ENCODE measurements at places on chromosomes 6 and 20.

- no peak for DNase-seq
These were observed 149.1 kb downstream of the ZNF217 start for GRCh38 chr20:53444401-53445149.

GRCh38 chr20:43458422-43458924 is 777 bp downstream of the SRSF6 start:
- no peak for DNase-seq

GRCh38 chr6:41247882-41248705 is 19.9 kb downstream of the TREML4 start:
- DNase-seq = no peak

DNA sequence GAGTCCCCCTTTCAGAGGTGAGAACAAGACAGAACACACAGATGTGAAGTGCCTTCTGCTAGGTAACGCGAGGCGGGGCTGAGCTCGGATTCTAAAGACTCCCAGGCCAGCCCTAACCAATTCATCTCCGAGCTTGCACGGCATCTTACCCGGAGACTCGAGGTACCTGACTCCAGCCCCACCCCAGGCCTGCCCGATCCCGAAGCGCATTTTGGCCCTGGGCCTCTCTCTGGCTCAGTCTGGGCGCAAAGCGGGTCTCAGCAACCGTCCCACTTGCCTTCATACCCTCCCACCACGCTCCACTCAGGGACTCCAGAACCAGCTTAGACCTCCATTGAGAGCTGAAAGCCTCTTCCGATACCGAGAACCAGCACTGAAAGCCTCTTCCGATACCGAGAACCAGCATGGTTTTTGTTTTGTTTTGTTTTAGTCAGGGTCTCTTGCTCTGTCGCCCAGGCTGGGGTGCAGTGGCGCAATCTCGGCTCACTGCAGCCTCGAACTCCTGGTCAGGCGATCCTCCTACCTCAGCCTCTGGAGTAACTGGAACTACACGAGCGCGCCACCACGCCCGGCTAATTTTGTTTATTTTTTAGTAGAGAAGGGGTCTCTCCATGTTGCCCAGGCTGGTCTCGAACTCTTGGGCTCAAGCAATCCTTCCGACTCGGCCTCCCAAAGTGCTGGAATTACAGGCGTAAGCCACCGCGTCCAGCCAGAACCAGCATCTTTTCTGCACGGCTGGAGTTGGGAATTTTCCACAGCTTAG is 557 bp upstream of the DYNLRB1 start:
- DNase-seq = no peak

DNA sequence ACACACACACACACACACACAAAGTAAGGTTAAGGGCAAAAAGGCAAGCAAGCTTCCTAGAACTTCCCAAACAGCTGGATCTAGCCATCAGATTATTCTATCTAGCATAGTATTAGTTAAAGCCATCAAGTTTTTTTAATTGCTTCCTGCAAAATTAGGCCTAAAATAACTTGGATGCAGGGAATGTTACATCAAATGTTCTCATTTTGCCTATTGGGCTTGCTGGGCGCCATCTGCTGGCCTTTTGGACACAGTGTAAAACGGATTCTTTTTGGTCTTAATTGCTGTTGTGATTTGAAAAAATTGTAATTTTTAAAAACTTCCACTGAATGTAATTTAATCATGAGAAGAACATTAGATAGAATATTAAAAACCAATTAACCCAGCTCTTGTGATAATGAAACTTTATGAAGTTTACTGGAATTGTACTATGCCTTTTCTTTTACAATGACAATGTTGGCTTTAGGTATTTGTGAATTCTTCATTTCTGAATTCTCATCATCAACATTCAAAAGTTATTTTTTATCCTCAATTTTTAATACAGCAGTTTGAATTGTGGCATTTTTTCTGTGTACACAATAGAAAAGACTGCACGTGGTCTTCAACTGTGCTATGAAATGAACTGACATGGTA is 6.8 kb downstream of the MKKS start:
- DNase-seq = no peak

GRCh38 chr6:52233975-52234823 is 10.1 kb downstream of the IL17F start:
- peak; percentile 57 for DNase-seq

DNA sequence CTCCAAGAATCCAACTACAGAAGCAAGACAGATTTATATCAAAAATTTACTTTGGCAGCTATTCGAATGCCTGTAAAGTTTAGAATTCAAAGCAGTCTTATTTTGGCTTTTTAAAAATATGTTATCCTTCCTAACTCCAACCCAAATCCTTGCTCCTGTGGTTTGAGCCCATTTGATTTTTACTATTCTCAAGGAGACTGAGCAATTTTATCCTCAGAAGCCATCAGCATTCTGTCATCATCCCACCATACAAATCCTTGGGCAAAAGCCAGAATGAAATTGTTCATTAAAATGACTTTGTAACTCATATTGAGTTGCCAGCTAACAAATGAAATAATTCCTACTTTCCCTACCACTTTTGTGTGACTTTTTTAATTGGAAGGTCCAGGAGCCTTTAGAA is 392.8 kb downstream of the ADGRB3 start:
- DNase-seq = no peak

DNA sequence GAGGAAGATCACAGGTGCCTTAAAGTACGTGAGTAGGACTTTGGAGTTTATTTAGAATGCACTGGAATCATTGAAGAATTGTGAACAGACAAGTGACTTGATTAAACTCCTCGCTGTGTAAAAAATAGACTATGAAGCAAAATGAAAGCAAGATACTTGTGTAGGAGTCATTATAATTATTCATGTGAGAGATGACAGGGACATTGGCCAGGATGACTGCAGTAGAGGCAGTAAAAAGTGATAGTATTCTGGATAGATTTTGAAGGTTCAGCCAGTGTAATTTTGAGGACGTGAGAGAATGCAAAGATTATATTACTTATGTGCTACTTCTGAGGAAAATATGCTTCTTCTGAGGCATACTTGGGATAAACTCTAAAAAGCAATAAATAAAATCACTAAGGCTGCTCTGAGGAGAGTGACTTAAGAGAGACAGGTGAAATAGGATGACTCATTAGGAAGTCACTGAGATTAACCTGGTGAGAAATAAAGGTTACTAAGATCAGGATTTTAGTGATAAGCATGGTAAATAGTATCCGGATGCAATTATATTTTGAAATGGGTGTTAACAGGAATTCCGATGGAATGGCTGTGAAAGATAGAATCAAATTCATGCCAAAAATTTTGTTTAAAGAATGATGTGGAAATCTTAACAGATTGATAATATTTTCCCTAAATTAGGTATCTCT is 202.0 kb downstream of the CENPW start:
- DNase-seq = no peak

- no peak for DNase-seq
These were observed 532.1 kb upstream of the JAG1 start for GRCh38 chr20:11205769-11206362.

- no peak for DNase-seq
These were observed 94.8 kb upstream of the AFDN start for GRCh38 chr6:167731731-167732422.

- no peak for DNase-seq
These were observed 118.2 kb downstream of the PTCHD4 start for GRCh38 chr6:47992809-47993208.

- DNase-seq = no peak
These were observed 107.9 kb downstream of the BANF2 start for GRCh38 chr20:17807651-17808050.

DNA sequence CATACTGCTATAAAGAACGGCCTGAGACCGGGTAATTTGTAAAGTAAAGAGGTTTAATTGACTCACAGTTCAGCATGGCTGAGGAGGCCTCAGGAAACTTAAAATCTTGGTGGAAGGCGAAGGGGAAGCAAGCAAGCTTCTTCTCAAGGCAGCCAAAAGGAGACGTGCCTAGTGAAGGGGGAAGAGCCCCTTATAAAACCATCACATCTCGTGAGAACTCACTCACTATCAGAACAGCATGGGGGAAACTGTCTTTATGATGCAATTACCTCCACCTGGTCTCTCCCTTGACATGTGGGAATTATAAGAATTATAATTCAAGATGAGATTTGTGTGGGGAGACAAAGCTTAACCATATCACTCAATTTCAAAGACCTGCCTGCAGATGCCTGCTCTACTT is 447.0 kb downstream of the EYS start:
- DNase-seq = no peak

GRCh38 chr20:40636486-40636885 is 52.5 kb downstream of the MAFB start:
- no peak for DNase-seq

GRCh38 chr6:166488076-166488685 is 98.3 kb downstream of the RAMACL start:
- DNase-seq = peak; percentile 20

- no peak for DNase-seq
These were observed 323.3 kb downstream of the BMP2 start for GRCh38 chr20:7090811-7091210.

DNA sequence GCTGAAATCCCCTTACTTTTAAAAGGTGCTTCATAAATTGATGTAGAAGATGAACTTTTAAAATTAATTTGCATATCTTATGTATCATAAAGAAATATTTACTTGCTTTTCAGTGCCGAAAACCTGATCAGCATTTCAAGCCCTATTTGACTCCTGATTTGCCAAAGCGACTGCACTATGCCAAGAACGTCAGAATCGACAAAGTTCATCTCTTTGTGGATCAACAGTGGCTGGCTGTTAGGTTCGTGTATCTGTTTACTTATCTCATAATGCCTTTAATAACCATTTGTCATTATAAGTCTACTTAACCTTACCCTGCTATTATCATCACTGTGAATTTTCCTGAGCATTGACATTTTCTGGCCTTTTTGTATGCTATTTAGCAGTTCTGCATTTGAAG is 7.8 kb downstream of the OR2A4 start:
- DNase-seq = no peak

DNA sequence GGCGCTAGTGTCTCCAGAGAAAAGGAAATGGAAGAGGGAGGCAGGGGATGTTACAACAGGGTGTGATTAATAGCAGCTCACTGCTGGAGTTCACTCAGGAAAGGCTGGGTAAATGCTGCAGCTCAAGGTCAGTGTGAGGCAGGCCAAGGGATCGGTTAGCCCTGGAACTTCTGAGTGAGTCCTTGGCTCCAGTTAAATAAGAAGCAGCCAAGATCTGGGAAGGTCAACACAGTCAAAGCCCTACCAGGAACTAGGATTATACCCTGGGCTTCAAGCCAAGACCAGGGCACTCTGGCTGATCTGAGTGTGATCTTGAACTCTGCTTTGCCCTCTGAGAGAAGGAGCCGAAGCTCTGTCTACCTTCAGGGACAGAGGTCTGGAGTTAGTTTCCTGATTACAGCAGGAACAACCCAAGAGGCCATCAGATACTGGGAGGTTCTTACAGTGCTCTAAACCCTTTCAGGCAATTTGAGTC is 44.3 kb downstream of the TPD52L1 start:
- DNase-seq = peak; percentile 60

DNA sequence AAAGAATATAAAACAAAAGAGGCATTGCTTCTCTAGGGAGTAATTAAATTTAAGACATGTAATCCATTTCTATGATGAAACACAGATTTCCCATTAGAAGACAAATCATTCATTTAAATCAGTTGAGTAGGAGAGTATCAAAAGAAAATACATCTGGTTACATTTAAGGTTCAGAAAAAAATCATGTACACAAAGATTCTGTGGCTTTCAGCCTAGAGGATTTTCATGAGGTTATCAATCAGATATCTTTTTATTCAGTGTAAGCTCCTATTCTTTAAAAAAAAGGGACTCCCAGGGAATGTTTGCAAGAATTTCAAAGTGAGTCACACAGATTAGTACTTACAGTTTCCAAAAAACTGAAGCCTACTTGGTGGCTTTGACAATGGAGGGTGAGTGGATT is 24.9 kb downstream of the COL21A1 start:
- peak; percentile 48 for DNase-seq

- DNase-seq = no peak
These were observed 8.5 kb downstream of the ACSS1 start for GRCh38 chr20:25049261-25050060.

- no peak for DNase-seq
These were observed 31.6 kb upstream of the HLA-G start for GRCh38 chr6:29796026-29796425.

- no peak for DNase-seq
These were observed 56.5 kb upstream of the PKIB start for GRCh38 chr6:122553697-122554096.

DNA sequence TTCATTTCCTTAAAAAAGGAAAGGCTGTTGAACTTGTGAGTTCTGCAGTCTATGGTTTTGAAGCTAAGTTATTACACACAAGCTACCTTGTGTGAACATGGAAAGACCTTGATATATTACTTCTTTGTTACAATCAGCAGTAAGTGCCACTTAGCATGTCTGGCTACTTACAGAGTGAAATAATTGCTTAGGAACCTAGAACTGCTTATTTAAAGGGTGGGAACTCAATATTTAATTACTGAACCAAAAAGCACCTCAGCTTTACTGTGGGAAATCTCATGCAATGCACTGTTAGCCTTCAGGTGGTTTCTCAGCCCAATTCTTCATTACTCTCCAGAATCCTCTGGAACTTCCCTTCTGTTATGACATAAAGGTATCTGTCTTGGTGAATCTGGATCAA is 17.9 kb downstream of the PERP start:
- no peak for DNase-seq

DNA sequence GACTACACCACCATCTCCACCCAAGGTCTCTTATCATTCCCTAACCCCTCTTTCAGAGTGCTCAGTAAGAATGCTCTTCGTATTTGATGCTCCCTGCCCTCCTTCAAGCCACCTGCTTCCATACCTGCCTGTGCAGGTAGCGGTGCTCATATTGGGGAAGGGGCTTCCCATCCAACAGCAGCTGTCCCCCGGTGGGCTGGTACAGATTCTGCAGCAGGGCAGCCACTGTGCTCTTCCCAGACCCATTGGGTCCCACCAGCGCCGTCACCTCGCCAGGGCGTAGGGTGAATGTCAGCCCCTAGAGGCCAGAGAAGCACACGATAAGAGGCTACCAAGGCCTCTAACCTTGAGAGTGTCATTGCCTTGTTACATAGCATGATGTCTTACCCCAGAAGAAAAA is 3.9 kb upstream of the PSMB8 start:
- no peak for DNase-seq

GRCh38 chr6:70413992-70414494 is 735 bp downstream of the FAM135A start:
- DNase-seq = no peak

DNA sequence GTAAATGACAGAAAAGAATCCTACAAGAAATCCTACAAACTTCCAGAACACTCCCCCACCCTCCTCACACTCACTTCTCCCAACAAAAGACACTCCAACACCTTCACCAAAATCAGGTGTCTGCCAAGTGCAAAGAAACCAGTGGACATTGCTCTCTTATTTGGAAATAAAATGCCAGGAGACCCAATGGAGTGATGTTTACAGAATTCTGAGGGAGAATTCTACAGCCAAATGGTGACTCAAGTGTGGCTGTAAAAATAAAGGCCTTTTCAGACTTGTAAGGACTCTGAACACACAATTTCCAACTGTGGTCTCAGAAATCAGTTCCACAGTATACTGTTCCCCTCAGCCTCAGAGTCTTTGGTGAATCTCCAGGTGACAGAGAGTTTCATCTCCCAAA is 109.6 kb upstream of the CARMIL1 start:
- DNase-seq = no peak

DNA sequence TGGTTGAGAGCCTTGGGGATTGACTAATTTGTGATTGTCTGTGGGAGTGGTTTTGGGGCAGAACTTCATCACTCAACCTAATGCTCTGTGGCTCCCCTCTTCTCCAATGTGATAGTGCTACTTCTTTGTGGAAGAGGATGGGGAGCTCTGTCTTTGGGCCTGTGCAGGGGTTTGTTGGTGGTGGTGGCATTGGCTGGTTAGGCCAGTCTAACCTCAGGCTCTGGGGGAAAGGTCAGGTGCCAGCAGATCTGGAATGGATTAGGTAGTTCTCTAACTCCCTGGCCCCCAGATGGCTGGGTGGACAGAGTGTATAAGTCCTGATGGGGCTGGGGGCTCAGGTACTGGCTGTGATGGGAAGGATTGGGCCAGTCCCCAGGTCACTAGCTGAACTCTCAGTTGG is 129.0 kb upstream of the CHD6 start:
- DNase-seq = no peak
